ENCODE measurements at places on chromosomes 4 and X.

- DNase-seq, result no peak
Measured at GRCh38 chr4:44740201-44740600, 13.8 kb upstream of the GNPDA2 start.

DNA sequence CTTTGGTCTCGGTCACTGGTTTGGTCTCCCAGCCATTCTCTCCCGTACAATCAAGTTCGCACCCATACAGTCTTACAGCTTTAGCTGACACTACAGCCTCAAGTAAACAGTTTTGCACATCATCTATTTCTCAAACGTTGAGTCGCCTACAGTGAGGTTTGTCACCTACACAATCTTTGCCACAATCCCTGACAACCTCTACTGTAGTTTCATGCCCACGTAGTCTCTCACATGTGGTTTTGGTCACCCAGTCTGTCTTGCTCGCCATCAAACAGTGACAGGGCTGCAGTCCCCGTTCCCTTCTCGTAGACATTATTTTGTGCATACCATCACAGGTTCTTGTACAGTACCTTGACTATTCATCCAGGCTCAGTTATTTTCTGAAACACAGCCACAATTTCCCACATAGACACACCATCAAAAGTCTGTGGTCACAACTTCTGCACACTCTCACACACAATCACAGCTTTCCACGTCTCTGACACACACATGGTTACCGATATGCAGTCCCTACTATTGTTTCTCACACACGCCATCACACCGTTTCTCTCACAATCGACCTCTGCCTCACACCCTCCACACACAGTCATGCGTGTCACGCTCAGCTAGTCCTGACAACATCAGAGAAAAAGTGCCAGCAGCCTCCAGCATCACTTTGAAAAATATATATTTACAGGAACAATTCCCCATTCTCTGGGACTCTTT, 5.3 kb upstream of the CFP start:
- DNase-seq, result no peak

DNA sequence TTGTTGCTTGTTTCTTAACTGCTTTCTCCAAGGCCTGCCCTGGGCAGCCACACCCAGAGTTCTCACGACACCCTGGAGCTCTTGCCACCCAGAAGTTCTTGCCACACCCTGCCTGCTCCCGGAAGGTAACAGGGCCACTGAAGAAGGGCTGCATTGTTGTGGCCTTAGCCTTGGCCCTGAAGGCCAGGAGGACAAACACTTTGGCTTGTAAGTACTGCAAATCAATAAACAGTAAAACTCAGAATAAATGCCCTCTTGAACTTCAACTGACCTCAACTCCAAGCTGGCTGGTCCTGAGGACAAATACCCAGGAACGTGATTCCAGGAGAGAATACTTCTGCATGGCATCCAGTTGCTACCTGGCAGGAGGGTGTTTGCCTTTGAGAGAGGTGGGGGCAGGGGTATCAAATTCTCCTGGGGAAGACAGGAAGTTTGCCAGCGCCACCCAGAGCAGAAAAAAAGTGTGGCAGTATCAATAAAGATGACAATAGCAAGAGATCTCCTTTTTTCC, 54.1 kb downstream of the TLR10 start:
- DNase-seq, result no peak

DNA sequence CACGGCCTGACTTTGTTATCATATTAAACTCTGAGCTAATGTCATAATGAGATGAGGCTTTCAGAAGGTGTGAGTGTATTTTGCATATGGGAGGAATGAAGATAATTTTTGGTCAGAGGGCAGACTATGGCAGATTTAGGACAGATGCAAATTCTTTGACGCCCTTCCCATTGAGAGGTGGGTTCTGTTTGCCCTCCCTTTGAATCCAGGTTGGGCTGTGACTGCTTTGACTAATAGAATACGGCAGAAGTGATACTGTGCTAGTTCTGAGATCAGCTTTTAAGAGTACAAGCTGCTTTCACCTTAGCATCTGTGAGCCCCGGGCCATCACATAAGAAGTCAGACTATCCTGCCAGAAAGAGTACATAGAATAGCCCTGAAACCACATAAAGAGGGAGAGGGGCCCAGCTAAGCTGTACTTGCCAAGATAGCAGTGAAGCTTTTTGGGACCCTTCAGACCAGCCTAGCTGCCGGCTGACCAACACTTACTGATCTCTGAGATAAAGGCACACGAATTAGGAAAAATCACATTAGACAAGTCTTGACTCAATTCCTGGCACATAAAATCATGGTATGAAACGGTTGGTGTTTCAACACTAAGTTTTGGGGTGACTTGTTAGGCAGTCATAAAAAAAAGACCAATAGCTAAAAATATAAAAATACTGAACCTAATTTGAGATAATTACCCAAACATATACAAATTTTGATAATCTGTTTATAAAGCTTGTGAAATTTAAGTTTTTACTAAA, 166.7 kb upstream of the SH3RF1 start:
- no peak for DNase-seq

GRCh38 chr4:126899331-126899801, 733.4 kb upstream of the INTU start:
- DNase-seq, result no peak

GRCh38 chrX:24728530-24728929, 34.8 kb downstream of the POLA1 start:
- no peak for DNase-seq

DNA sequence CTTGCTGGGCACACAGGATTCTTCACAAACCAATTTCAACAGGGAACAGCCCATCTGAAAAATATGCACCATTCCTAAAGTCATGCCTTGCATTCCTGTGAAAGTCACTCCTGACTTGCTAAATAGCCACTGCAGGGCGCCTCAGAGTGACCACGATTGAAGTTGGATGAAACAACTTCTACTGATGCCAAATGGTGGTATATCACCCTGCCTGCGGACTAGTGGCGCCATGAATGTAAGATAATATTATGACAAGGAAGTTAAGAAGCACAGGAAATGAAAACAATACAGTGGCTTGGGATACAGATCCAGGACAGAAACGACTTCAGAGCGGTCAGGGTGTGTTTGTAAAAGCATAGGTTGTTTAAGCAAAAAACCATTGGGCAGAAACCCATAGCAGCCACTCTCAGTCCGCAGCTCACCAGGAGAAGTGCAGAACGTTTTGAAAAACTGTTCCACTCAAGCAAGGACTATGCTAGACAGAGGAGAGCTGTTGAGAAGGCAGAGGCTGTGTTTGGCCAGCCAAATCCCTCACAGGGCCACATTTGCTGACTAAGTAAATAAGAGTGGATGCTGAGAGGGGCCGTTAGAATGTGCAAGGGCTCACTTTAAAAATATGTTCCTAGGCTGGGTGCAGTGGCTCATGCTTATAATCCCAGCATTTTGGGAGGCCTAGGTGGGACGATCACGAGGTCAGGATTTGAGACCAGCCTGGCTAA, 250.4 kb downstream of the PTTG2 start:
- DNase-seq, result no peak

GRCh38 chrX:123834116-123834515, 25.7 kb upstream of the XIAP start:
- no peak for DNase-seq

- DNase-seq, result no peak
Measured at GRCh38 chrX:70331161-70331560, 41.3 kb downstream of the KIF4A start.

DNA sequence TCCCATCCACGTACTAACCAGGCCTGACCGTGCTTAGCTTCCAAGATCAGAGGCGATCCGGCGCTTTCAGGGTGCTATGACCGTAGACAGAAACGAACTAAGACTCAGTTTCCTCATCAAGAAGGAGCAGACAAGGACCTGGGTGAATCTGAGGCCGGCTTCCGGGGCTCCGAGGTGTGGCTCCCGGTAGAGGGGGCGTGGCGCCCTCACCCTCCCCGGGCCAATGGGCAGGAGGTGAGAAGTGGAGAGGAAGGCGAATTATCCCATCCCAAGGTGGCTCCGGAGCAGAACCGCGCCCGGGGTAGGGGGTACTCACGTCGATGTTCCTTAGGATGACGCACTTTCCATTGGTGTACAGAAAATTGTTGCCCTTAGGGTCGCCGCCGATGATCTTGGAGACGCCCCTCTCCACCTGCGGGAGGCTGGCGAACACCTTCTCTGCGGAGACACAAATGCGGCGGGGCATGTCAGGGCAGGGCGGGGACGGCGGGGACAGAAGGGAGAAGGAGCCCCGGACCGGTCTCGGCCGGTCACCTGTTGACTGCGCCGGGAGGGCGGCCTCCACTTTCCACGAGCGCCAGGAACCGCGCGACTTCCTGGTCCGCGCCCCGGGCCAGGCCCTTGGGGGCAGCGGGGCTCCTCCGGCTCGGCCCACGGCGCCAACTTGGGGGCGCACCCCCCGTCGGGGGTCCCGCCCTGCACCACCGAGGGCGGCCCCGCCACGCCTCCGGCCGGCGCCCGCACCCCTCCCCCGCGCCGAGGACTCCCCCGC, 616 bp downstream of the WDR1 start:
- peak; percentile 67 for DNase-seq

DNA sequence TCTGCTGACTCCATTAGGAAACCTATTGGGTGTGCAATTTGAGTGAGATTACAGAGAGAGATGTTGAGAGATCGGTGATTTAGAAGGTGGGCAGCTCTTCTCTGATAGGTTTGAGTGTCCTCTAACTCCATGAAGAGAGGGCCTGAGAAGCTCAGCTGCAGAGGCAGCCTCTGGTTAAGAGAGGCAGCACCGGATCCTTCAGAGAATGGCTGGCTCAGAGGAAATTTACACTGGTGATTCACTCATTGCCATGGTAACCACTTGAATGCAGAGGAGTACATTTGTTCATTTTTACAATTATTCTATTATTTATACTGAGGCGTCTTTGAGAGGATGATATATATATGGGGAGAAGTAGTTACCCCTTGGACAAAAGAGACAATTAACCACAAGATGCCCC, 171.7 kb downstream of the PDGFRA start:
- DNase-seq, result no peak

- DNase-seq, result no peak
Measured at GRCh38 chrX:8090482-8090881, 80.6 kb downstream of the VCX2 start.

DNA sequence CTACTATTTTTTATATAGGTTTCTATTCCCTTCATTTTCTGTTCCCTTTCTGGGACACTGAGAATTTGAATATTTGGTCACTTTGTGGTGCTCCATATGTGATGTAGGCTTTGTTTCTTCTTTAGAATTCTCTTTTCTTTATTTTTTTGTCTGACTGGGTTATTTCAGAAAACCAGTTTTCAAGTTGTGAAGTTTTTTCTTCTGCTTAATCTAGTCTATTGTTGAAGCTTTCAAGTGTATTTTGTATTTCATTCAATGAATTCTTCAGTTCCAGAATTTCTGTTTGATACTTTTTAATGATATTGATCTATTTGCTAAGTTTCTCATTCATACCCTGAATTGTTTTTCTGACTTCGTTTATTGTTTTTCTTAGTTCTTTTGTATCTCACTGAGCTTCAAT, 96.2 kb upstream of the HAND2 start:
- DNase-seq, result no peak

- no peak for DNase-seq
Measured at GRCh38 chr4:128177498-128177897, 110.1 kb downstream of the PGRMC2 start.

DNA sequence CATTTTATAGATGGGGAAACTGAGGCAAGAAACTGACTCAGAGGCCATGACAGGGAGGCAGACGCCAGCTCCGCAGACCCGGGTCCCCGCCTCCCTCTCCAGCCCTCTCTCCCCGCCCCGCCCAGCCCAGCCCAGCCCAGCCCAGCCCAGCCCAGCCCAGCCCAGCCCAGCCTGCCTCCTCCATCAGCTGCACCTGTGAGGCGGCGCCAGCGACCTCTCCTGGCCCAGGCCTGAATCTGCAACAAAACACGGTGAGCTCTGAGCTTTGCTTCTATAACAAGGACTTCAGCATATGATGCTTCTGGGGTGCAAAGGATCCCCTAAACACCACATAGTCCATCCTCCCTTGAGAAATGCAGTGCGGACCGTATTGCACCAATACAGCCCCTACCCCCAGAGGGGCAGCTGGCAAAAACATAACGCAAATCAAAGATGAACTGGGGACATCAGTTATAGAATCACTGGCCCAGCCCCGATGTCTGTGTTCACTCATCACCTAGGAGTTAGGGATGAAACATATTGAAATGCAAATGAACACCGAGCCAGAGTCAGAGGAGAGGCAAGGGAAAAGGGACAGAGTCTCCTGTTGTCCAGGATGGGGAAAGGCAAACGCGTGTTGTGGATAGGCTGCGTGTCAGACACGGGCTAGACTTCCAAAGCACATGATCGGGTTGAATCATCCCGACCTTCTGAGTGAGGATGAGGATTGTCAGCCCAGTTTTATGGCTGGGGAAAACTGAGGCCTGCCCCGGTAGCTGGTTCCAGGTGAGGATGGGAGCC, 216.1 kb upstream of the PSAPL1 start:
- no peak for DNase-seq

DNA sequence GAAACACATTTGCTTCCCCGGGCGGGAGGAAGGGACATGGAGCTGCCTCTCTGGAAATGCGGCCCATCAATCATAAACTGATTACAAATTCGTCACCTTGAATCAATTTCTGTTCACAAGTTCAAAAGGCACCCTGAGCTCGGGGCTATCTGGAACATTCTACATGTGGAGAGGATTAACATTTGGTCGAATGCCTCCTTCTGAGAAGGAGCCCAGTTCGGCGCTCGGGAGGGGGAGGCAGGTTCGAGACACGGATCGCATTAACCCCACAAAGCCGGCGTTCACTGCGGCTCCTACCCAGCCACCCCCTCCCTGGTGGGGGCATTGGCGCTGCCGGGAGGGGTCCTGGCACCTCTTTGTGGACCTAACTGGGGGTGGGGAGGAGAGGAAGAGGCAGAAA, 108.0 kb downstream of the CPZ start:
- DNase-seq, result no peak

- no peak for DNase-seq
Measured at GRCh38 chr4:1602655-1603412, 81.3 kb downstream of the FAM53A start.

GRCh38 chrX:104310090-104310489, 55.4 kb upstream of the ESX1 start:
- peak; percentile 17 for DNase-seq

DNA sequence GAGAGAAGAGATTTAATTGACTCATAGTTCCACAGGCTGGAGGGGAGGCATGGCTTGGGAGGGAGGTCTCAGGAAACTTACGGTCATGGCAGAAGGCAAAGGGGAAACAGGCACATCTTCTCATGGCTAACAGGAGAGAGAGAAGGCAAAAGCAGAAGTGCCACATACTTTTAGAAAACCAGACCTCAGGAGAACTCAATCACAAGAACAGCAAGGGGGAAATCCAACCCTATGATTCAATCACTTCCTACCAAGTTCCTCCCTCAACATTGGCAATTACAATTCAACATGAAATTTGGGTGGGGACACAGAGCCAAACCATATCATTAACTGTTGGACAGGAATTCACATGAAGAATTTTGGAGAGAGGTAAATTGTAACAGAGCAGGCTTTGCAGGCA, 485.3 kb upstream of the PITX2 start:
- DNase-seq, result no peak

DNA sequence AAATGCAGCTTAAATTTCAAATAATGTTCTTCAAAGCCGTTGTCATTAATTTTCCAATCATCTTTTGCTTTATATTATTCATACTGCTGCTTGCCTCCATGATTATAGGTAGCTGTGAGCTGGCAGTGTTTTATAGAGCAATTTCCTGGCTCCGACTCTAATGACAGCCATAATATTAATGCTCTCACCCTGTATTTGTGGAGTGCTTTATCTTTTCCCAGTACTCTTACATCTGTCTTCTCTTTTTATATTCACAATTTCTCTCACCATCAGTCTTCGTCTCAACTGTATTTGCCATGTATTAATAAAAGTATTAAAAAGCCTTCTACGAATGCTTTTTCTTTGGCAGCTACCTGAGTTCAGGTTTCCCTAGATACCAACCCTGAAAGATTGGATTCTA, 21.0 kb downstream of the ATXN3L start:
- no peak for DNase-seq

GRCh38 chrX:54817220-54817820, 9.8 kb downstream of the MAGED2 start:
- no peak for DNase-seq

All from right kidney (tissue), 9 donors.